OCI-LY7 (cell line): ENCODE measurements at places on chromosomes 6 and 20.

DNA sequence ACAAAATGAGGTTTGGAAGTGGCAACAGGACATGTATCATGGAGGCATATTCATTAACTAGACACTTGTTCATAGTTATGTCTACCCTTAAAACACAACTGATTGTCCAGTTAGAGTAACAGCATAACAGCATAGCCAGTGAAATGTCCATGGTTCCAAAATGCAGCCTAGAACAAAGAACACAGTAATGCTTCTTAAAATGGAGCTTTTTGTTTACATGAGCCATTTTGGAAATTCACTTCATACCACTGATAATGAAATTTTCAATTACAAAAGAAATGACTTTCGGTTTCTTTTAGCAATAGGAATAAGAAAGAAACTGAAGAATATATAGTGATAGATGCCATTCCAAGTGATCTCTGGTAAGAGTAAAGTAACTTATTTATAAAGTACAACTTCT, 111.1 kb upstream of the DST start:
- no peak for DNase-seq

DNA sequence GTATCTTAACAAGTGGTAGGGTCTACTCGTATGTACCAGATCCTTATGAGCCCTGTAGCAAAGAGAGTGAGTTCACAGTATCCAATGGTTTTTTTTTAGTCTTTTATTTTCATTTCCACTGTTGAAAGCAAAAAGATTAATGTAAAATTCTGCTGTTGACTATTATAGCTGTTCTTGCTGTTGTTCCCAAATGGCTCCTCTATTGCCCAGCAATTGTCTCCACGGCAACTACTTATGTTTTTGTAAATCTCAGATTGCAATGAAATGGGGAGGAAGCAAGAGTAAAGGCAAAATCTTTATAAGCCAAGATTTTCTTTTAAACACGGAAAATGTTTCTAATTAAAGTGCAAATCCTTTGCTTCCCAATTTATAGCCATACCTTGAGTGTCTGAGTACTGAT, 406.1 kb downstream of the EPM2A start:
- DNase-seq, result no peak

DNA sequence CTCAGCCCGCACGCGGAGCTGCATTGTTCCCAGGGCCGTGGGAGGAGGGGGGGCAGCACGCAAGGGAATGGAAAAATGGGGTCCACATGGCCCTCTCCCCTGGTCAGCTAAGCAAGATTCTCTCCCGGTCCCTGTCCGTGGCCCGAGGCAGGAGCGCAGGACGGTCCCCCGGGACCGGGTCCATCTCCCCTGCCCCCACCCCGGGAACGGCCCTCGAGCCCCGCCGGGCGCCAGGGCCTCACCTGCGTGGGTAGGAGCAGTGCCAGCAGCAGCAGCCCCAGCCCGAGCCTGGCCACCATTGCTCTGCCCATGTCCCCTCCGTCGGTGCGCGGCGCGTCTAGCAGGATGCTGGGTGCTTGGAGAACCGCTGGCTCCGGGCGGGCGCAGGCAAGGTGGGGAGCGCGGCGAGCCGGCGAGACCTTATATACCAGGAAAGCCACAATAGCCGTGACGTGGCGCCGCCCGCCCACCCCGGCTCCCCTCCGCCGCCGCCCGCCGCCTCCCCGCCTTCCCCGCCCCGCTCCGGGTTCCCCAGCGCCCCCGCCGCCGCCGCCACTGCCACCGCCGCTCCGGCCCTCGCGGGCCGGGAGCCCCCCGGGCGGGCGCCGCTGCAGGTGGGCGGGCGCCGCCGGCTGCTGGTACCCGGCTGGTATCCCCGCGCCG, at the start of gene CD24:
CD24 (minus strand) TSS at position 394 of the 663 bp plus-strand sequence; CDS start at position 311, 83 bp downstream.
- DNase-seq, result peak; percentile 84

- no peak for DNase-seq
These were observed 1.4 kb downstream of the CDK5RAP1 start for GRCh38 chr20:33399924-33400323.

DNA sequence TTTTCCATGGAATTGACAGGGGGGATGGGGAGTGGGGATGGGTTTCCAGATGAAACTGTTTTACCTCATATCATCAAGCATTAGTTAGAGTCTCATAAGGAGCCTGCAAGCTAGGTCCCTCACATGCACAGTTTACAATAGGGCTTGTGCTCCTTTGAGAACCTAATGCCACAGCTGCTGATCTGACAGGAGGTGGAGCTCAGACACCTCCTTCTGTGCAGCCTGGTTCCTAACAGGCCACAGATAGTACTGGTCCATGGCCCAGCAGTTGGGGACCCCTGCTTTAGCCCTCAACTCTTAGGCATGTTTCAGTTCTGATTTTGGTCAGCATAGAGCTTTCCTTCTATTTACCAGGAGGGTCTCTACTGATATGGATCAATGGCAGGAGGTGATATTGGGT, 251.6 kb downstream of the LAMA2 start:
- no peak for DNase-seq

DNA sequence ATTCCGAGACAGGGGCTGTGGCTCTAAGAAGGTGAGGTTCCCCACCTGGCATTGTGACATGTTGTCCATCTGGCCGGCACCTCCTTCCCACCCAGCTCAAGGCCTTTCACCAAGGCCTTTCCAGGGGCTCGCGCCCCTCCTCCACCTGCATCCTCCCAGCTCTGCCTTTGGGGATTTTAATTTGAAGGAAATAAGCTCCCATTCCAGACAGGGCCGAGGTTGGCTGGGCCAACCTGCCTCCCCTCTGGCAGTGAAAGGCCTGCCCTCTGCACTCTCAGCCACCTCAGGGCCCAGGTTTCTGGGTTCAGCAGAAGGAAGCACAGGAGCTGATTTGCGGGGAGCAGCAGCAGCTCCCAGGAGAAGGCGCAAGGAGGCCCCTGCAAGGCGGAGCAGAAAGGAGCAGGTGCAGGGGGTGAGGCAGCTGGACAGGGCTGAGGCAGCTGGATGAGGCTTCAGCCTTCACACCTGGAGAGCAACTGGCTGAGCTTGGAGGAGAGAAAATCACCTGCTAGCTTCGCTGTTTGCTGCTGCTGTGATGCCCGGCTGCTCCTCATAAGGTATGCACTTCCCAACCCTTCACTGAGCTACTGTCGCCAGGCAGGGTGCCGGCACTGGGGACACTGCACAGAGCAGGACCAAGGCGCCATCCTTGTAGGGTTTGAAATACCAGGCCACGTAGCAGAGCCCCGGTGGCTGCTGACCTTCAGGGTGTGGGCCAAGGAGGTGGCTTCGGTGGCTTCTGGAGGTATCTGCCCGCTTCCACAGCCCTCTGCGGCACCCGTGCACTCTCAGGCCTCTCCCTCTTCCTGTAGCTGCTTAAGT, 147.0 kb downstream of the SYNDIG1 start:
- no peak for DNase-seq

DNA sequence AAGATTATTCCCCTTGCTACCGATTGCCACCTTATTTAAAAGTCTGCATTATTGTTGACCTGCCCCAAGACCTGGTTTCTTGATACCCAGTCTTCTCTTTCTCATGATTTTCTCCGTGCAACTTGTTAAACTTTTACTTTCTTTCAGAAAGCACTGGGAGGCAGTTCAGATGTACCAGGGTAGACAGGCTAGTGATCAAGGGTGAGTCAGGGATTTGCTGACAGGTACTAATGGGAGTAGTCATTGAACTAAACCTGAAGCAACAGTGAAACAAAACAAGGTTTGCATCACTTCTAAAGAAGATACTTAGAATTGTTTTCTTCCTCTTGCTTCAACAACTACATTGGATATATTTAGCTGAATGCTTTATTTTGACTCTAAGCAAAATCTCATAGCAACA, 124.4 kb downstream of the KCNQ5 start:
- no peak for DNase-seq

GRCh38 chr6:36834576-36835341, 4.5 kb downstream of the CPNE5 start:
- DNase-seq, result no peak

- DNase-seq, result no peak
These were observed 38.5 kb downstream of the PLCG1 start for GRCh38 chr20:41175727-41176330.

- DNase-seq, result no peak
These were observed 42.6 kb upstream of the ENPP1 start for GRCh38 chr6:131765081-131765803.

DNA sequence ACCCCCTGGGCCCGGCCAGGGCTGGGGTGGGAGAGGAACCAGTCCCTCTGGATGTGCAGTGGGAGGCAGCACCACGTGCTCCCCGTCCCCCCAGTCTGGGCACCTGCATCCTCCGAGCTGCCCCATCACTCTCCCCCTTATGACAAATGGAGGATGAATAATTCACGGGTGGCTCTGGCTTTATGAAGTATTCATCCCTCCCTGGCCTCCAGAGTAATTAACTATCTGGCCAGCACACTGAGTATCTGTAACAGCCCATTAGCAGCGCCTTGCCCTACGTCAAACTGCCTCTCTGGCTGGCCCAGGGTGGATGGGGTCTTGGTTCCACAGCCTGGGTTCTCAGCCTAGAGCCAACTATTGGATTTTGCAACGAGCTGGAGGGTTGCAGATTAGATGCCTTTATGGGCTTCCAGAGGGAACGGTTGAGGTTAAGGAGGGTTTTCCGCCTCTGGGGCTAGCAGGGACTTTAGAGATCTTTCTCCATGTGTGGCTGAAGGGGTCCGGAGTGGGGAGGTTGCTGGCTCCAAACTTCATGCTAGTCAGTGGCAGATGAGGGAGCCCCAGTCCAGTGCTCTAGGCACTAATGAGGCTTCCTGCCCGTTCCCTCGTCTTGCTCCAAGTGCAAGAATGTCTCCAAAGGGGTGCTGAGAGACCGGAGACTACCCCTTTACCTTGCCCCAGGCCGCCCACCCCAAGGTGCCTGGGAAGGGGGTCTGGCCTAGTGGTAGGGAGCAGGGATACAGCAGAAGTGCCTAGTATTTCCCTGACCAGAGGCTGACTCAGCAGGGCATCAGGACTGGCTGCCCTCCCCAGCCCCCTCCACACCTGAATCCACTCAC, 53.5 kb upstream of the MLN start:
- DNase-seq, result no peak

GRCh38 chr6:90458353-90459224, 128.3 kb downstream of the MAP3K7 start:
- DNase-seq, result peak; percentile 67

DNA sequence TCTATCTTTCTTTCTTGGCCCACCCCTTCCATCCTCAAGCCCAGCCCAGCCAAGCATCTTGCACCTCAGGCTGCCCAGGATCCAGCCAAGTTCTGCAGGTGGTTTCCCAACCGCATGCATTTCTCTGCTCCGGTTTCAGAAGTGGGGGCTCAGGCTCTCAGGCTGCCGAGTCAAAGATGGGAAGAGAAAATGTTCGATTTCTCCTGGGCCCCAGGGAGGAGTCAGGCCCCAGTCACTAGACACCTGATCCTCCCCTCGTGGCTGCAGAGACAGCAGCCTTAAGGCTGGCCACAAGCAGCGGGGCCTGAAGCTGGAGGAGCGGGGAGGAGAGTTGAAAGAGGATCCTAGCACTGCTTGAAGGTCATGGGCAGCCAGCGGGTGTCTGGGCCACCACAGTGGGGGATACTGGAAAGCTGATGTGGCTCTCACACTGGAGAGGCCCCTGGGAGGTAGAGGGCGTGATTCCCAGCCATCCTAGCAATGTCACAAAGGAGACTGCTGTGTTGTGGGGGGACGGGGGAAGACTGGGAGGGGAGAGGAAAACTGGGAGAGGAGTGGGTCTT, 42.2 kb upstream of the ZFAND3 start:
- no peak for DNase-seq

DNA sequence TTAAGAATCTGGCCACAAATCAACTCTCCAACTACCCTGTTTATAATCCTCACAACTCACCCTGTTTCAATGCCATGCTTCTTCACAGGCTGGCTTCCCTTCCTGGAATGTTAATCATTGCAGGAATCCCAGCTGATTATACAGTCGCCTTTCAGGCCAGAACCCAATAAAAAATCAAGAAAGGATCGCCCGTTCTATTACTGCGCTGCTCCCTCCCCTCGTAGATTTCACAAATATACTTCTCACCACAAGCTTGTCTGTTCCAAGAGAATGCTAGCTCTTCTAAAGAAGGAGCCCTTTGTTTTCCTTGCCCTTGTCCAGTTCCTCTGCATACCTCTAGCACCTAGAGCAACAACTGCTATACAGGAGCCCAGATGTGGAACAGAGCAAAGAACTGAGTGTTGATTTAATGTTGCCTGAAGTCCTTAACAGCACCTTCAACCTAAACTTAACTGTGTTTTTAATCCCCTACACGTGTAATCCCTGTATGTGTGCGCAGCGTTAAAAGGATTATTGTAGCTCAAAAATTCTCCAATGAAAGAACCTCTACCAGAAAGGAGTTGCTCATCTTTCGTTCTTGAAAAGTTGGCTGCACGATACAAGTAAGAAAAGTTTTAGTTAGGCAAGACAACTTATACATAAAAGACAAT, 988 bp downstream of the ECHDC1 start:
- DNase-seq, result peak; percentile 9

DNA sequence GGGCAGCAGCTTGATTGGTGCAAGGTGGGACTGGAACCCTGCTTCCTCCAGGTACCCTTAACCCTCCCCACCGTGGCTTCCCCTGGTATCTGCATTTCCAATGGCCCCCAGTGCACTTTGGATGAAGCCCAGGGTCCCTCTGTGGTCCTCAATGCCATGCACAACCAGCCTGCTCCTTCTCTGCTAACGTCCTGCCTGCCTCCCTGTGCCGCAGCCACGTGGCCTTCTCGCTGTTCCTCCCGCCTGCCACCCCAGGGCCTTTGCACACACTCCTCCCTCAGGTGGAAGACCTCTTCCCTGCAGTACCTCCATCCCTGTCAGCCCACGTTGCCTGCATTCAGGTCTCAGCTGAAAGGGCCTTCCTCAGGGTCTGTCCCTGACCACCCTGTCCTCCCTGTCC, 101.6 kb downstream of the BMP7 start:
- DNase-seq, result no peak

DNA sequence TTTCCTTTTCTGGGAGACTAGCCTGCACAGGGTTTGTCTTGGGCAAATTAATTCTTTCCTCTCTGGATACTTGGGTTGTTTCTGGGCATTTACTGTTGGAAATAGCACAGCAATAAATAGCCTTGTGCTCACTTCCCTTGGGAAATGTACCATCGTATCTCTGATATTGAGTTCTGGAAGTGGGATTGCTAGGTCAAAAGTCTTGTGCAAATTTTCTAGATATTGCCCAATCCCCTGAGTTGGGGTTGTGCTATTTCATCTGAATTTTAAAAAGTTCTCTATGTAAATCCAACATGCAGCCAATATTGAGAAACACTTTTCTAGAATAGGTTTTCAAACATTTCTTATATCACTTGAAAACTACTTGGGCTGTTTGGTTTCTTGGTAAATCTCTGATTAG, 64.0 kb upstream of the ELOVL5 start:
- no peak for DNase-seq

- DNase-seq, result peak; percentile 14
These were observed 12.3 kb downstream of the TGM2 start for GRCh38 chr20:38152621-38153221.

DNA sequence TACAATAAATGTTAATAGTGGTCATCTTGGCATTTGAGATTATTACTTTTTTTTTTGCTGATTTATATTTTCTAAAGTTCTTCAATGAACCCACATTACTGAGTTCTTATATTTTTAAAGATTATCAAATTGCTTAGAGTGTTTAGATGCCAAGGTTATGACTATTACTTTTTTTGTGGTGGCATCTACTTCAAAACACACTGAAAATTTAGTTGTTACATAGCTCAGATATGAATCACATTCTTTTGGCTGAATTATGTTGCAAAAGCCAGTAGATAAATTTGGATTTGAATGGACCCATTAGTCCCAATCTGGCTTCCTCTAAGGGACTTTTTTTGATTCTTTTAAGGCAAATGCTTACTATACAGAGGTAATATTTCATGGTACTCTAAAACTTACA, 8.9 kb downstream of the UTRN start:
- no peak for DNase-seq

- DNase-seq, result no peak
These were observed 28.3 kb downstream of the MUC22 start for GRCh38 chr6:31038559-31038958.

- no peak for DNase-seq
These were observed 9.1 kb upstream of the SLC22A16 start for GRCh38 chr6:110485491-110485890.
